ENCODE measurements at places on chromosomes 12 and 14.

DNA sequence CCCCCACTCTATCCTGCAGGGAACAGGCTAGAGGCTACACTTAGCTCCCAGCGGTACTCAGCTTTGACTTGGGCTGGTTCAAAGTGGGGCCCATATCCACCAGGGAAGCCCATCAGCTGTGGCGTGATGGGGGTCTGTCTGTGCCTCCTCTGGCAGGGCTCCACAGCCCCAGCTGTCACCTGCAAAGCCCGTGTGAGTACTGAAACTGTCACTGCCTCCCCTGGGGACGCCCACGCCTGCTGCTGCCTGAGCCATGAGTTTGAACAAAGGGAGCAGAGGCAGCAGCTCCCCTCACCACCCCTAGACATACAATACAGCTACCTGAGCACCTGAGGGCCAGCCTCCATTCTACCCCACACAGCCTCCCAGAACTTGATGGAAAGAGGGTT, 5.0 kb downstream of the REM2 start:
- DNase-seq = no peak

DNA sequence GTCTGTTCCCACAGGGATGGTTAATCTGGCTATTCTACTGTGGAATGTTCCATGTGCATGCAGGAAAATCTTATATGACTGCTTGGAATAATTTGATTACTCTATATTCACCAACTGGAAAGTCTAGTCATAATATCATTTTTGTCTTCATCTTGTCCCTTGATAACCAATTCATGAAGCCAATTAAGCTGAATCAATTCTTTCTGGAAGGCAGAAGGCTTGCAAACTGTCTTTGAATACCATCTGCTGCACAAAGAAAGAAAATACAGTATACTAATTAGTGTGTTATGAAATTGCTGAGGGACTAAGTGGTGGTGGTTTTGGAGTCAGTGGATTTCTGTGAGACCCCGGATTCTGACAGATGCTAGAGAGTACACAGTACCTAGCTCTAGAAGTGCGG, 546.5 kb upstream of the MIS18BP1 start:
- DNase-seq = no peak

DNA sequence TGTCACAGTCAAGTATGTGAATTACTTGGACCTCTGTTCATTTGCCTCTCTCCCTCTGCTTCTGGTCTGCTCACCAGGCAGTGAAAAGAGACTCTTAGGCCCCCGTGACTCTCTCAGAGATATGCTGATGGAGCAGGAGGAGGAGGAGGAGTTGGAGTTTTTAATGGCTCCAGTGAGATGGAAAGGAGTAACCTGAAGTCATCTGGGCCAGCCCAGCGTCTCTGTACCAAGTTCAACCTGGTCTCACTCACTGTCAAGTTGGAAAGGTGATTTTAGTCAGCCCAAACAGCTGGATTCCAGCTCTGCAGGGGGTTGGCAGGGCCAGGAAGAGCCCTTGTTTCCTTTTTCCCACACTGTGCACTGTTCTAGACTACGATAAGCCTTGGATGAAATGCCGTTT, 48.6 kb downstream of the SH2B3 start:
- no peak for DNase-seq

DNA sequence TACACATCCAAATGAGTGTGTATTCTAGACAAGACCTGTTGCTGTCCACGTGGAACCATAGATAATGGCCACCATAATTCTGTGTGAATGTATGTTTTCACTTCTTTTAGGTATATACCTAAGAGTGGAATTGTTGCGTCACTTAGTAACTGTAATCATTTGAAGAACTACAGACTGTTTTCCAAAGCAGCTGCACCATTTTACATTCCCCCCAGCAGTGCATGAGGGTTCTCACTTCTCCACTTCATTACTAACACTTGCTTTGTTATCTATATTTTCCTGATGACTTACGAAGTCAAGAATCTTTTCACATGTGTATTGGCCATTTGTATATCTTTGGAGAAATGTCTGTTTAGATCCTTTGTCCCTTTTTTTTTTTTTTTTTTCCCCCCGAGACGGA, 106.4 kb downstream of the SCFD1 start:
- DNase-seq = no peak

GRCh38 chr14:100740196-100740825, 13.6 kb downstream of the DLK1 start:
- no peak for DNase-seq

GRCh38 chr12:110249105-110249504, 31.9 kb upstream of the ATP2A2 start:
- no peak for DNase-seq
